ENCODE measurements at places on chromosomes 12 and 14.

GRCh38 chr12:7959701-7960121, 23.7 kb upstream of the SLC2A3 start:
- no peak for DNase-seq

DNA sequence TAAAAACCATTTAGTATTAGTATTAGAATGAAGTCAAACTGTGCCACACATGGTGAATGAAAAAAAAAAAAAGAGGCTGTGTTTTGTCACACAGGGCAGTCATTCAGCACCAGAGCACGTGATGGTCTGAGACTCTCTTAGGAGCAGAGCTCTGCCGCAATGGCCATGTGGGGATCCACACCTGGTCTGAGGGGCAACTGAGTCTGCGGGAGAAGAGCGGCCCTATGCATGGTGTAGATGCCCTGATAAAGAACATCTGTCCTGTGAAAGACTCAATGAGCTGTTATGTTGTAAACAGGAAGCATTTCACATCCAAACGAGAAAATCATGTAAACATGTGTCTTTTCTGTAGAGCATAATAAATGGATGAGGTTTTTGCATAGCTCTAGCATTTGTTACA, 12.2 kb upstream of the BDKRB1 start:
- no peak for DNase-seq

- DNase-seq = no peak
These were observed 379.8 kb downstream of the VRK1 start for GRCh38 chr14:97177016-97177415.

- DNase-seq = no peak
These were observed 113.7 kb upstream of the NCOR2 start for GRCh38 chr12:124680863-124681778.

DNA sequence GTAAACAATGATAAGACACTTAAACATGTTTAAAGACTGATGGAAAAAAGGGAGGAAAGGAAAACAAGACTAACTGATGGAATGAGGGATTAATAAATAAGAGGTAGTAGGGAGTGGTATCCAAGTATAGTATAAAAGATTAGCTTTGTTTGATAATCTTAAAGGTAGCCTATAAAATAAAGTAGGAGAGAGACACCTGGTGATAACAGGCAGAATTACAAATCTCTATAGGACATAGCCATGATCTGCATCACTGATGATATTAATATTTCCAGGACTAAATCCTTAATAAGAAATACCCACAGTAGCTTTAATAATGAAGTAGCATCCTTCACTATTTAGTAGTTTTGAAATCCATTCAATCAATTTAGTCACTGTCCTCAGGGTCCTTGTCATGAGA, 30.4 kb downstream of the DLGAP5 start:
- no peak for DNase-seq

GRCh38 chr14:52325630-52326029, 11.5 kb downstream of the PTGER2 start:
- no peak for DNase-seq

GRCh38 chr12:132561427-132562156, 48.8 kb downstream of the LRCOL1 start:
- no peak for DNase-seq

- no peak for DNase-seq
These were observed 129.9 kb downstream of the KIF26A start for GRCh38 chr14:104268295-104268694.
